ENCODE measurements at places on chromosomes 1 and 21.

DNA sequence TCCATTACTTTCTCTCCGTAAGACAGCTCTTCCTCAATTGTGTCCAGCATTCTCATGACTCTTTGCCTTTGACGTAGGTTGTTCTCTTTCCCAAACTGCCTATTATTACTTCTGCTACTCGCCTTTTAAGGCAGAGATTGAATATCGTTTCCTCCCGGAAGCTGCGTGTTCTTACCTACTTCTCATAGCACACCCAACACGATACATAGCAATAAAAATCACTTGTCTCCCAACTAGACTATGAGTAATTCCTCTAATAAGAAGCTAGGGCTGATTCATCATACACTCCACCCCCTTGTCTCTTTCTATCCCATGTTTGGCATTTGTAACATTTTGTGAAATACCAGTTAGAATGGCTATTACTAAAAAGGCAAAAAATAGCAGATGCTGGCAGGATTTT, 55.8 kb upstream of the SGIP1 start:
- DNase-seq = no peak

DNA sequence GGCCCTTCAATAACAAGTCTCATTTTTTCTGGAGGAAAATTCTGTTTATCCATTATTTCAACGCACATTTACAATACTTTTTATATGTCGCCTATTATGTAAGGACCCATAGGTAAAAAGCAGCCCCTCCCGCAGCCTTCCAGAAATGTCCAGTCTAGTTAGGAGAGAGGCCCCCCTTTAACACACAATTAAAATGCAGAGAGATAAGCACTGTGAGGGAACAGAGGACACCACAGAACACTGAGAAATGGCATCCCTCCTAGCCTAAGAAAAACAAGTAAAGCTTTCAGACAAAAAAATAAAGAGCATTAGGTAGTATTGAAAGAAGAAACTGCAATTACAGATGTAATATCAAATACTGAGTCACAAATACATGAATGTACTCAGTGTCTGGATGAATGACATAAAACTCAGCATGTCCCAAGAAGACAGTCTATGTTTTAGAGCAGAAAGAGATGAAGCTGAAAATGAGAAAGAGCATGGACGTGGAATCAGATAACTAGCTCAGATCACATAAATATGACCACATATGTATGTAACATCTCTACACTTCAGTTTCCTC, 62.9 kb downstream of the DAB1 start:
- DNase-seq = no peak

GRCh38 chr1:58862728-58863385, 79.0 kb upstream of the JUN start:
- no peak for DNase-seq

DNA sequence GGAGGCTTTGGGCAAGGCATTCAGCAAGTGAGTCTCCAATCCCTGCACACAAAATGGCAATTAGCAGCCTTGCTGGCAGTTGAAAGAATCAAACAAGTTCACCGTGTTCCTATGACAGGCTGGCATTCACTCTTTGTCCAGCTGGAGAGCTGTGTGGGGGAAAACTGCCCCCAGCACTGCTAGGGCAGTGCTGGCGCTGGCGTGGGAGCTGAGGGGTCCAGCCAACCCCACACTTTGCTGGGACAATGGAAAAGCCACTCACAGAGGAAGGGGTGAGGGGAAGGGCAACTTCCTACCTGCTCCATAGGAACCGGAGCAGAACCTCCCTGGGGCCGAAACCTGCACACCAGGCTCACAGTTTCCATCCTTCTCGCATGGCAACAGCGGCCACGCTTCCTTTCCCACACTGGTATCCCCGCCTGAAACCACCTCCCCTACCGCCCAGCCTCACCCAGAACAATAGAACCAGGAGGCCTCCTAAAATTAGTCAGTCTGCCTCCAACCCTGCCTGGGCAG, 26.7 kb upstream of the KCNN3 start:
- DNase-seq = no peak

DNA sequence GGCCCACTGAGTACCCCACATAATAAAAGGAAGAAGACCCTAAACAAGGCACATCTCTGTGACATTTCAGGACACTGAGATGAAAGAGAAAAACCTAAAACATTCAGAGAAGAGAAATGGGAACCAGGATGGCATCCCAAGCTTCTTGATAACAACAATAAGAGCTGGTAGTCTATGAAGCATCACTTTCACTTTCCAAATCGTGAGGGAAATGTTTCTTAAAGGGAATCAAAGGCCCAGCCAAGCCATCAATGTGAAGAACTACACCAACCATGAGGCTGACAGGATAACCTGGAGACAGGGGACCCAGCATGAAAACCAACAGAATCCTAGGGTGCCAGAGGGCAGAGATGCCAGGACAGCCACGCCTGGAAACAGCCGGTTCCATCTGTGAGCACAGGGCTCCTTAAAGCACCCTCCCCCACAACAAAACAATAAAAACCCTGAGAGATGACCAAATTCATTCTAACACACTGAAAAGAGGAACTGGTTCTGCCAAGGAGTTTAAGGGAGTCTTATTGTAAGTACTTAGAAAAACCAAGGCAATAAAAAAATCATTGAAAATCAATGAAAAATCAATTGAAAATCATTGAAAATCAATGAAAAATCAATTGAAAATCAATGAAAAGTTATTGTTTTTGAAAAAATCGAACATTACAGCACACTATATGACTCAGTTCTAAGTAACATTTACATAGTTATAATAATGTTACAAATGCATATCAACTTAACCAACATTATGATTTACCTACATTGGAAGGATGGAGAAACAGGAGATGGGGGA, 141.5 kb upstream of the ERG start:
- no peak for DNase-seq

GRCh38 chr1:16724718-16725438, 15.4 kb upstream of the RNU1-4 start:
- DNase-seq = no peak

DNA sequence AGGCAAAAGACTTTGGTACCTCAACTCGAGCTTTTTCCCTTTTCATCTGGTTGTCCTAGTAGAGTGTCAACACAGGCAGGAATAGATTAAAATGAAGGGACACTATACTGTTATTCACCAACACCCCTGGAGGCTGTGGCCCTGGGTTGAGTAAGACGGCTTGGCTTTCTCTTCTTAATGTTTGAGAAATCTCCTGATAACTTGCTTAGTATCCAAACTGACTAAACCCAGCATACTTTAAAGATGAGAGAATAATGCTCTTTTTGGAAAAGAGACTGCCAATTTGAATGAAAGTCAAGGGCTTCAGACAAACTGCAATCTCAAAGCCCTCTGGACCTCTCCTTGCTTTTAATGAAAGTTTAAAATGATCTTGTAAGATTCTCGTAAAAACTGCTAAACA, 2.6 kb upstream of the SLC30A1 start:
- no peak for DNase-seq

GRCh38 chr1:31199949-31200348, 39.7 kb downstream of the NKAIN1 start:
- no peak for DNase-seq

GRCh38 chr1:27621051-27621920, 13.7 kb downstream of the FGR start:
- no peak for DNase-seq

GRCh38 chr1:8962812-8963530, 17.3 kb downstream of the CA6 start:
- DNase-seq = no peak

GRCh38 chr1:72018562-72018961, 263.8 kb downstream of the NEGR1 start:
- DNase-seq = no peak

DNA sequence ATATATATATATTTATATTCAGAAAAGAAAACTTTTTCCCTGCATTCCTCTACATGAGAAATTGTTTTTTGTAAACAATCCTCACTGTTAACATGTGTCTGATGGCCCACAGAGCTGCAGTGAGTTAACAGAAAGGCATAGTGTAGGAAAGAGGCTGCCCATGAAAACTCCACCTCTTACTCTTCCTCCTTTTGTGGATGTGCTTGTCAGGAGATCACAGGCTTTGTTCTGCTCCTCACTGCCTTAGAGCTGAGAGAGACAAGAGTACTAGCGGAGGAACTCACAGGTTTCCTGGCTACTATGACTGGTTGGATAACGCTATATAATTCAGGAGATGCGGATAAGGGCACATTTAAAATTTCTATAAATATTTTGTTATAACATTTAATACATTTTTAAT, 200.6 kb downstream of the BRINP3 start:
- DNase-seq = no peak

GRCh38 chr1:235100194-235100772, 28.4 kb downstream of the TOMM20 start:
- DNase-seq = no peak

- no peak for DNase-seq
Observed at GRCh38 chr1:109768820-109769219, 5.1 kb upstream of the EPS8L3 start.

DNA sequence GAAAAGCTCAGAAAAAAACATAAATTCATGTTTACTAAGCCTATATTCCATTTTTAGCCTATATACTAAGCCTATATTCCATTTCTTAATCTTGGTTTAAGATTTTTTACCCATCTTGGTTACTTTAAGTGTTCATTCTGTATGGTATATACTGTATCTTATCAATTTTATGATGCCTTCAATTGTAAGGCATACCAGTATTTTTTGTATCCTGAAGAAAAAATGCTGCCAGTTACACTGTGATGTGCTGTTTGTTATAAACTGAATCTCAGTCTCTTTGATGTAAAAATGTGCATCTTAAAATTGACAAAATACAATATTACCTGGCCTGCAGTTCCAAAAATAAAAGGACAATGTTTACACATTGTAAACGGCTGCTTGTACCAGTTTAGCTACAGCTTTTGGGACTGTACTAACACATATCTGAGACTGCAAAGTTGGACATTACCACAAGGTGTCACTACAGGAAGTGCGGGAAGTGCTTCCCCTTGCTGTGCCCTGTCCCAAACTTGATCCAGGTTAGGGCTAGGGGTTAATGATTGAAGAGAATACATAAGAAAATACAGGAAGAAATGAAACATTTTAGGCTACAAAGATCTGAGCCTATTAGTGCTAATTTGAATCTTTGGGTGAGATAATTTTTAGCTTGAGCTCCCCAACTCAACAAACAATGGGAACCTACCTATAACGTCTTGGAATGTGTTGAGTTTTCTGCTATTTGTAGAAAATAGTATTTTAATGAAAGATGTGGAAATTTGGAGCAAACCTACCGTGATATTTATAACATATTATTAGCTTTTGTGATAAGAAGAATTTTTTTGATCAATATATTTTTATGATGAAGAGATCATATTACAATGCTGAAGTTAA, 108.9 kb downstream of the LBR start:
- DNase-seq = no peak

- no peak for DNase-seq
Observed at GRCh38 chr21:41208376-41208763, 40.4 kb downstream of the BACE2 start.

- no peak for DNase-seq
Observed at GRCh38 chr1:166082601-166083000, 84.2 kb downstream of the FAM78B start.

DNA sequence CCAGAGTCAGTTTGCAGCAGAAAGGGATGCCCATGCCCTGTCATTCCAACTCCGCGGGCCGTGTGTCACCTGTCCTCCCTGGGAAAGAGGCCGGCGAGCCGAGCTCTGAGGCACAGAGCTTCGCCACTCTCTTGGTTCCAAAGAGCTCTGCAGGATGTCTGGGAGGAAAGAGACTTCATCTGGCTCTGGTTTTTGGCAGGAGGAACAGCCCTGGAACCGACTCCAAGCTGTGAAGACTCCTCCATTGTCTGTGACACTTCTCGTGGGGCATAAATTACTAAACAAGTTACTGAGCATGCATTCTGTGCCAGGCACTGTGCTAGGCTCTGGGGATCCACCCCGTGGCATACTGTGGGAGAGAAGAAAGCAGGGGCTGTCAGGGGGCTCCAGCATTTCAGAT, 3.9 kb upstream of the FAM151A start:
- no peak for DNase-seq

GRCh38 chr21:24127651-24128050, 1479.6 kb downstream of the MRPL39 start:
- DNase-seq = no peak

DNA sequence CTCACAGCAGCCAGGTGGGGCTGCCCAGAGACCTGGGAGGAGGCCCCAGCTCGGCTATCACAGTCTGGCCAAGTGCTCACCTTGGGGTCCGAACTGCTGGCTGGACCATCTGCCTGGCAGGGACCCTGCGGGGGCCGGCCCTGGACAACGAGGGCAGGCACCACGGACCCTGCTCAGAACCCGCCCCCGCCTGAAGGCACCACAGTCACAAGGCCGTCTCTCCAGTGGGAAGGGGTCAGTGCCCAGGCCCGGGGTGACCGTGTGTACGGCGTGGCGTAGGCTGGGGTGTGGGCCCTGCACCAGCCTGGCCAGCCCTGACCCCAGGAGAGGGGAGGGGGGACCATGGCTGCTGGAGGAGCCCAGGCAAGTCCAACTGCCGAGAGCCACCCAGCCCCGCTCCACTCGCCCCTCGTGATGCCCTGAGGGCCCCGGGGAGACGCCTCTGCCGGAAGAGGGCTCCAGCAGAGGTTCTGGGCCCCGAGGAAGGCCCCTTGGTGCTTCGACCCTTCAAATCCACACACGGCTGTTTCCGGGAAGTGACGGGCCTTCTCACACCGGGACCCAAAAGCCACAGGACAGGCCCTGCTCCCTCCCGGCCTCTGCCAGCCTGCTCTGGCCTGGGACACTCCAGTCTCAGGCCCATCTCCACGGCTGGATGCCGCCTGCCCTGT, 11.2 kb upstream of the RNF223 start:
- no peak for DNase-seq

- DNase-seq = no peak
Observed at GRCh38 chr1:195376190-195376589, 1232.0 kb downstream of the KCNT2 start.

DNA sequence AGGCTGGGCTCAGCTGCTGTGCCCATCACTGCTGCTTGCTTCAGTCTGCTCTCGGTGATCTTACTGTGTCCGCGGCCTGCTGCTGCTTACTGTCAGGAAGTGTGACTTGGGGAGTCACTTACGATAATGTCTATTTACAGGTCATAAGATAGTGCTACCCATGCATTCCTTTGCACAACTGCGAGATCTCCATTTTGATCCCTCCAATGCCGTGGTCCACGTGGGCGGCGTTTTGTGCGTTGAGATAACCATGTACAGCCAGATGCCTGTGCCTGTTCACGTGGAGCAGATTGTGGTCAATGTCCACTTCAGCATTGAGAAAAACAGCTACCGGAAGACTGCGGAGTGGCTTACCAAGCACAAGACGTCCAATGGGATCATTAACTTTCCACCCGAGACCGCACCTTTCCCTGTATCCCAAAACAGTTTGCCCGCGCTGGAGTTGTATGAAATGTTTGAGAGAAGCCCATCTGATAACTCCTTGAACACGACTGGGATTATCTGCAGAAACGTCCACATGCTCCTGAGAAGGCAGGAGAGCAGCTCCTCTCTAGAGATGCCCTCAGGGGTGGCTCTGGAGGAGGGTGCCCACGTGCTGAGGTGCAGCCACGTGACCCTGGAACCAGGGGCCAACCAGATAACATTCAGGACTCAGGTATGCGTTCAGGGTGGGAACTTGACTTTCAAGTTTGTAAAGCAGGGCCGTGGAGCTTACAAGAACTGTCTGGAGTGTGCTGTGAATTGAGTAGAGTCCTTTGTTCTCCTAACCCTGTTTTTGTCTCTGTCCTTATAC, 24.4 kb upstream of the PWP2 start:
- no peak for DNase-seq

All from stimulated activated CD8-positive, alpha-beta memory T cell treated with anti-CD3 and anti-CD28 coated beads, Interleukin-4, amount 100 ng/mL, for 1 hour (primary cell).